ENCODE measurements at places on chromosomes 5 and 9.

GRCh38 chr9:34550681-34551270 lies 28.0 kb upstream of the ENHO start:
- DNase-seq, result no peak

- DNase-seq, result no peak
Measured at GRCh38 chr5:177399997-177400868, at the start of gene PFN3. Gene PFN3 (minus strand): TSS chr5:177400661. CDS start chr5:177400576, 85 bp downstream.

DNA sequence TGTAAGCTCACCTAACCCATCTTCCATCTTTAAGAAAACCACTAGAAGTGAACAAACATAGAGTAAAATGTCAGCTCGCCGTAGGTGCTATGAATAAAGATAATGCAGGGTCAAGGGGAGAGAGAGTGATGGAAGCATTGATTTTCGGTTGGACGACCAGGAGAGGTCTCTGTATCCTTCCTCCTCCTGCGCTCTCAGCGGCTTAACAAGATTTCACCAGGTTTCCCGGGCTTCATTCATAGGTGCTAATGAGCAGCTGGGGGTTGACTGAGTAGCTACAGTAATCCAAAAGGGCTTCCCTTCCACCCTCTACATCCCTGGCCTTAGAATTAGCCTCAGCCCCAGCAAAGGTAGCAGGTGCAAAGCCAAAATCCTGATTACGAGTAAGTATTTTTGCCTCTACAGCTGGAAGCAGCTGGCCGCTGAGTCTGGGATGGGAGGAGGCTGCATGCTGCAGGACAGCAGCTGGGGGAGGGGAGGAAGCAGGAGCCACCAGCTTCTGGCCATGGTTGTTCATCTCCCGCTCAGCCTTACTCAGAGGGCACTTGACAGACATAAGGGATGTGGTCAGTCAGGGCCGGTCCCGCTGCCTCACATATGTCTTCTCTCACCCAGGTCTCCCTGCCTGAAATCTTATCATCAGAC lies 112.0 kb upstream of the IL12B start:
- no peak for DNase-seq

DNA sequence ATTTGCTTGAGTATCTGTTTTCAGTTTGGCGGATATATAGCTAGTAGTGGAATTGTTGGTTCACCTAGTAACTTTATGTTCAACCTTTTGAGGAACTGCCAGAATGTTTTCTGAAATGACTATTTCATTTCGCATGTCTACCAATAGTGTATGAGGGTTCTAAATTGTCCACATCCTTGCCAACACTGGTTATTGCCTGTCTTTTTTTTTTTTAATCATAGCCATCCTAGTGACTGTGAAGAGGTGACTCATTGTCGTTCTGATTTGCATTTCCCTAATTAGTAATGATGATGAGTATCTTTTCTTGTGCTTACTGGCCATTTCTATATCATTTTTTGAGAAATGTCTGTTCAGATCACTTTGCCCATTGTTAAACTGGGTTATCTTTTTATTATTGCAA lies 52.5 kb downstream of the PRLR start:
- no peak for DNase-seq

GRCh38 chr5:164057121-164057520 lies 551.7 kb downstream of the MAT2B start:
- no peak for DNase-seq

DNA sequence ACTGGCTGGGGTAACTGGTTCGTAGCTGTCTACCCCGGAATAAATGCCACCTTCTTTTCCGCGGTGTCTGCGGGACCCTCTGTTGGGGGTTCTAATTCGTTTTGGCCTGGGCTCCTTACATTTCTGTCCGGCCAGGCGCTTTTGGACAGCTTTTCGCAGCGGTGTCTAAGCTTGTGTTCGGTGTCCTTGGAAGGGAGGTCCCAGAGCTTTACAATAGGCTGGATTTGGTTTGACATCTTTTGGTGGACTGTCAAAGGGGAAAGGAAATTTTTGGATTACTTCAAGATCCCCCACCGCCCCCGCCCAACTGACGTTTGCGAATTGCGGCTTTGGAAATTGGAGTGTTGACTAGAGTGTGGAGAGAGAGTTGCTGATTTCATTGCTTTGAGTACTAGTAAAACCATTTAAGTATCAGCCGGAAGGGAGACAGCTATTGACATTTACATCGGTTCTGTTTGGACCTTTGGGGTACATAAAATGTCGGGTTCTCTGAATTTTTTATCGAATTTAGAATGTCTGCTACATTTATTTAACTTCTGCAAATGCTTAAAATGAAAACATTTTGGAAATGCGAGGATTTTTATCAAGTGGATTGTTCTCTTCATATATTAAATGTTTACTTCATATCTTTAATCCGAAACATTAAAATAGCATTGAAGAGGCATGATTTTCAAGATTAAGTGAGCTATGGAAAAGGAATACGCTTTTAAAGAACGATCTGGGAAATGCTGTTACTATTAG lies 4.7 kb upstream of the PURA start:
- DNase-seq, result no peak

GRCh38 chr9:16680541-16680940 lies 189.9 kb downstream of the BNC2 start:
- DNase-seq, result no peak

- DNase-seq, result no peak
Measured at GRCh38 chr9:133956520-133957076, 35.5 kb downstream of the VAV2 start.

DNA sequence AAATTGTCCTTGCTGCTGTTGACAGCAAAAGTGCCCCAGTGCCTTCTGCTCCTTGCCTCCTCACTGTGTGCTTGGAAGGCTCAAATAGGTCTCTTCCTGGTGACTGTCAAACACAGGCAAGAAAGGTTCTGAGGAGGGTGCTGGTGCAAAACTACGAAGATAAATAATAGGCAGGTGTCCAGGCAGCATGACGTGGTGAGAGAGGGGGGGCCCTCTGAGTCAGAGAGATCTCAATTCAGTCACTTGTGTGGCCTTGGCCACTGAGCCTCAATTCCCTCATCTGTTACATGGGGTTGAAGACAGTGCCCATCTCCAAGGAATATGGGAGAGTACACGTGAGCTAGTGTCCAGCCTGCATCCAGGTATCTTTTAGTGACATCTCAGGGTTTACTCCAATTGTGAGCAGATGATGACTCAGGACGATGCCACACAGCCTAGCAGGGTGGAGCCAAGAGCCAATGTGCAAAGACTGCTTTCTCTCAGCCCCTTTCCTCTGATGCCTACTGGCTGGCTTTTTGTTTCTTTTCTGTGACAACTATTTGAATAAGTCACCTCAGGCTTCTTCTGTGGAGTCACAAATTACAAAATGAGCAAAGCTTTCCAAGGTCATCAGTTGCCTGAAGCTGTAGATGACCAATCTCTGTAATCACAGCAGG lies 29.7 kb upstream of the SMIM32 start:
- no peak for DNase-seq

GRCh38 chr5:132427281-132428146 lies 58.0 kb downstream of the SLC22A5 start:
- DNase-seq, result peak; percentile 56

Data from T-helper 22 cell (primary cell).